ENCODE measurements at places on chromosomes 1 and 21. TPM values are rescaled to one million over a fixed set of nuclear protein-coding genes. Genes with fewer than 3 reads are reported as not detected.
A peak's percentile ranks its signal among the peaks of the same experiment; 100 is the strongest.

DNA sequence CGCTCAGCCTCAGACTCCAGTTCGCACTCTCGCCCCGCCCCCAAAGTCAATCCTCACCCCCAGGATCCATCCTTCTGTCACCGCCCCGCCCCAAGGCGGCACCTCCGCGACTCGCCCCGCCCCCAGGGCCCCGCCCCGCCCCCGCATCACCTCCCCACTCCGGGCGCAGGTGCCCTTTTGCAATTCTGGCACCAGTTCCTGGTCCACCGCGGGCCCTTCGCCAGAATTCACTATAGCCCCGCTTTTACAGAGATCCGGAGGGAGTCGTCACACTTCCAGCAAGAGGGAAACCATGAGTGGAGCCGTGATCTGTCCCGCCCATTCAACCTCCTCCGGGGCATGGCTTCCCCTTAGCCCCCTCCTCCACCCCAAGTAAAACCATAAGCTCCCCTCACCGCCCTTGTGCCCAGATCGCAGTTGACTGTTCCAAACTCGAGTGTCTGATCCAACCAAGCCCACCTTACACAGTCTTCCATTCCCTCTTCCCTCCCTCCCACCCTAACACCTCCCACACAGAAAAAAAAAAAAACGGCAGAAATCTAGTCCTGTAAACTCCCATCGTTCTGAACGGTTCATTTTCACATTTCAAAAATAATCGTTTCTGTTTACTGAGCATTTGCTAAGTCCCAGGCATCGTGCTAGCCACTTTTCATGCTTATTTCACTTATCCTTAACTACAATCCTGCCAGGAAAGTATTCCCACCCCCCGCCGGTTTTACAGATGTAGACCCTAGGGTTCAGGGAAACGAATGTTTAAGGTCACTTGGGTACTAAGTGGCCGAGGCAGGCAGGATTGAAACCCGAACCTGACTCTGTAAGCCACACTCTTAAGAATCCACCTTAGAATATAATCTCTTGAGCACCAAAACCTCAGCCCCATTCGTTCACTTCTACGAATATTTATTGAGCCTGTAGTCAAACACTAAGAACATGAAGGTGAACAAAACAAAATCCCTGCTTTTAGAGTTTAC is 1.3 kb upstream of the DNAJC16 start:
- peak; percentile 23 for DNase-seq

DNA sequence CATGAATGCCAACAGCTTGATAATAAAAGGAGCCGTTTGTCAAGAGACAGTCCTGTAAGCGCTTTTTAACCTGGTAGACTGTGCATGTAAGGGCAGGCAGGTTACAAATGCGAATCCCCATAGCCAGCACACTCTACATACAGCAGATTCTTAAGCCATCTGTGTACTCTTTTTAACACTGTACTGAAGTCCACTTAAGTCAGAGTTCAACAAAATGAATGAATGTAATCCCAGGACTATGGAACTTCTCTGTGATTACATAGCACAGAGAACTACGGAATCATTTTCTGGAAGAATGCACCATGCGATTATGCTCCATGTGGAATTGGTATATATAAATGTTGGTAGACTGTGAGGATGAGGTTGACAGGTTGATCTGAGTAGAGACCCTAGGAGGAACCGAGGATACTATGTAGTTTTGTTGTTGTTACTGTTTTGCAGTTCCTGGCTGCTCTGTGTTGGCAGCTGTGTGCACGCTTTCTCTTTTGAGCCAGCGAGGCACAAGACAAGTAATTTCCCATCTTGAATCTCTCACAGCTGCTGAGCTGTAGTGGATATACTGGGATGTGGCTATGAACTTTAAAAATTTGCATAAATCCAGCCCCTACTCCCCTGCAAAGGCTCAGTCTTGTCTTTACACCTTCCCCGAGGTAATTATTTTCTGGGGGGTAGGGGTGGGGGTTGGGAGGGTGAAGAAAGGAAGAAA is 21.9 kb downstream of the LRRC8D start:
- peak; percentile 53 for DNase-seq

The IBA57 gene
- total RNA-seq = 2.9 TPM

The ZSCAN20 gene
- total RNA-seq = 9.5 TPM

- DNase-seq = no peak
Measured at GRCh38 chr1:6975331-6976043, 190.2 kb downstream of the CAMTA1 start.

- no peak for DNase-seq
Measured at GRCh38 chr1:15016526-15016925, 137.0 kb upstream of the TMEM51 start.

DNA sequence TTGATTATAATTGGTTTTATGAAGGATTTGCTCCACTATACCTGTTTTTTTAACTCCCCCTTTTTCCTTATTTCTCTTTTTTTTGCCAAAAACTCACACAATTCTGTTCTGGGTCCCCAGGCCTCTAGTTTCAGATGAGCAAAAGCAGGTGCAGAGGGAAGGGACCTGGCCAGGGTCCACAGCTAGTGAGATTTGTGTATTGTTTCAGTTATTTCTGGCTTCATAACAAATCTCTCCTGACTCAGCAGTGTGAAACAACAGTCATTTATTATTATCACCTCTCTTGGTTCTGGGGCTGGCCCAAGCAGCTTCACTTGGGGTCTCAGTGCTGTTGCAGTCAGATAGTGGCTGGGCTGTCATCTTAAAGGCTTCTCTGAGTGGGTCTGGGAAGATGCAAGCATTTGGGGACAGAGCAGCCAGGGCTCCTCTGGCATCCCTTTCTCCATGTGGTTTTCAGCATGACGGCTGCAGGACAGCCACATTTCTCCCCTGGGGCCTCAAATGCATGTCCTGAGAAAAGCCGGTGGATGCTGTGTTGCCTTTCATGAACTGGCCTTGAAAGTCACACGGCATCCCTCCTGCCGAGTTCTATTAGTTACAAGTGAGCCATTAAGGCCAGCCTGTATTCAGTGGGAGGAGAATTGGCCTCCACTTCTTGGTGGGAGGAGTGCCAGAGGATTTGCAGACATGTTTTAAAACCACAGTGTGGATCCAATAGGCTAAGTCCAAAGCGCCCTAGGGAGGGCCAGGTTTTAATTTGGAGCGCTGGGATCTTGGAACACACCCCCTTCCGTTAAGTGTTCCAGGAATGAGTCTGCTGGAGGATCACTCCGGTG is 137.1 kb downstream of the CAMTA1 start:
- DNase-seq = peak; percentile 76

DNA sequence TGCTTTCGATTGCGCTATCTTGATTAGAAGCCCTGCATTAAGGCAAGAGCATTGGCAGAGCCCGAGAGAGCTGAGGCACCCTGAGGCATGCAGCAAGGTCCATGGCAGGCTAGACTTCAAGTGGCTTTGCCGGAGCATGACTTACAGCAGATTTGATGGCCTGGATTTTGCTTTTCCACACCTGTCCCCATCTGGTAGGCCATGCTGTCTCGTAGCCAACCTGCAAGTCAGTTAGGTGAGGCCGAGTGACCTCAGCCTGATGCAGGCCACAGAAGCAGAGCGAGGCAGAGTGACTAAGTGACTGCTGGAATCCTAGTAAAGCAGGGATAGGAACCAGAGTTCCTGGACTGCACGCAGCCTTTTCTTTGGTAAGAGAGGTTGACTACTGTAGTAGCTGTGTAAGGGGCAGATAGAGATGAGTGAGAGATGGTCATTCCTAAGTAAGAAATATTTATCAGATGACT is 148.9 kb downstream of the PBX1 start:
- DNase-seq = peak; percentile 98

GRCh38 chr1:18670121-18670867 is 39.6 kb downstream of the PAX7 start:
- DNase-seq = no peak

The ADCY10 gene
- total RNA-seq = not detected

GRCh38 chr21:38664841-38665240 is 140.9 kb upstream of the ETS2 start:
- DNase-seq = peak; percentile 44

GRCh38 chr1:244442850-244443249 is 8.9 kb downstream of the ADSS2 start:
- DNase-seq = peak; percentile 20

The IRF6 gene
- total RNA-seq = 1.6 TPM

The FCRL5 gene
- not detected for total RNA-seq

The SMCP gene
- not detected for total RNA-seq

The DSCAM gene
- total RNA-seq = not detected

DNA sequence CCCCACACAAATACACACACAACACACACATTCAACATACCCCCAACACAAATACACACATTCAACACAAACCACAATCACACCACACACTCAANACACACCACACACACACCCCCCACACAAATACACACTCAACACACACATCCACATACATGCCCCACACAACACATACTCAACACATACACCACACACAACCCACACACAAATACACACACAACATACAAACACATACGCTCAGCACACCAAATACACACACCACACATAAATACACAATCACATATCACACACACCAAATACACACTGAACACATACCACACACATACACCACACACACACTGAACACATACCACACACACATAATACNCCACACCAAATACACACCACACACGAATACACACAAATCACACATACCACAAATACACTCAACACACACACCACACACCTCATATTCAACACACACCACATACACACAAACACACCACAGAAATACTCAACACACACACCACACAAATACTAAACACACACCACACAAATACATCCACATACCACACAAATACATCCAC is 48.9 kb downstream of the PRDM15 start:
- no peak for DNase-seq

DNA sequence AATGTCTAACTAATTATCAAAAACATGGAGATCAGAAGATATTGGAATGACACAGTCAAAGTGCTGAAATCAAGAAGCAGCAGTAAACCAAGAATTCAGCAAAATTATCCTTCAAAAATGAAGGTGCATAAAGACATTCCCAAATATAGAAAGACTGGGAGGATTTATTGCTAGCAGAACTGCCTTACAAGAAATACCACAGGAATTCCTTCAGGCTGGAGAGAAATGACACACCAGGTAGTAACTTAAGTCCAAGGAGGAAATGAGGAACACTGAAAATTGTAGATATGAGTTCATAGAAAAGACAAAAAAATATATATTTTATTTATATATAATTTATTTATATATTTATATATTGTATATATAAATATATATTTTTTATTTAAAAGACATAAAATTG is 217.2 kb downstream of the RPS6KC1 start:
- DNase-seq = peak; percentile 44

The CFHR5 gene
- not detected for total RNA-seq

- no peak for DNase-seq
Measured at GRCh38 chr21:44047996-44048560, 36.0 kb downstream of the TRAPPC10 start.

DNA sequence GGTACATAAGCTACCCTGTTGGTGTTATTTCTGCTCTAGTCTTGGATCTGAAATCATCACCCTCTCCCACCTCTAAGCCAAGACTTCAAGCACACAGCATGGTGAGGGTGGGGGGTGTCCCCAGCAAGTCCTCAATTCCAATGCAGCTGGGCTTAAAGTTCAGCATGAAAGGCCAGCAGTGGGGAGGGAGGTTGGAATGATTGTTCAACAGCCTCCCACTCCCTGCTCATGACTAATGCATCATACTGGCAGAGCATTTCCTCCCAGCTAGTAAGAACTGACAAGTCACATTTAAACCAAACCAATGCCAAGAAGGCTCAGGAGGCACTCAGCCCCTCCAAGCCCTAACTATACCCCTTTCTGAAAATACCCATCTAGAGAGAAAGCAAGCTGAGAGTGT is 50.1 kb downstream of the TIAM1 start:
- peak; percentile 92 for DNase-seq

The SPRR2B gene
- total RNA-seq = not detected

- DNase-seq = no peak
Measured at GRCh38 chr1:9269721-9270120, 23.0 kb upstream of the SPSB1 start.

- no peak for DNase-seq
Measured at GRCh38 chr1:53643041-53643880, 95.7 kb downstream of the GLIS1 start.

- DNase-seq = peak; percentile 27
Measured at GRCh38 chr1:66438501-66438900, 95.5 kb upstream of the SGIP1 start.

DNA sequence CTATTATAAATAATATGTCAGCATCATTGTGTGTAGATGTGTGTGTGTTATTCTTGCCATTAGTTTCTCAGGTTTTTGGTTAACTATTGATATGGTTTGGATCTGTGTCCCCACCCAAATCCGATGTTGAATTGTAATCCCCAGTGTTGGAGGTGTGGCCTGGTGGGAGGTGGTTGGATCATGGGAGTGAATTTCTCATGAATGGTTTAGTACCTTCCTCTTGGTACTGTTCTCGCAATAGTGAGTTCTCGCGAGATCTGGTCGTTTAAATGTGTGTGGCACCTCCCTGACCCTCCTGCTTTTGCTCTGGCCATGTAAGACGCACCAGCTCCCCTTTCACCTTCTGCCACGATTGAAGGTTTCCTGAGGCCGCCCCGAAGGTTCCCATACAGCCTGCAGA is 9.6 kb upstream of the POFUT2 start:
- no peak for DNase-seq

DNA sequence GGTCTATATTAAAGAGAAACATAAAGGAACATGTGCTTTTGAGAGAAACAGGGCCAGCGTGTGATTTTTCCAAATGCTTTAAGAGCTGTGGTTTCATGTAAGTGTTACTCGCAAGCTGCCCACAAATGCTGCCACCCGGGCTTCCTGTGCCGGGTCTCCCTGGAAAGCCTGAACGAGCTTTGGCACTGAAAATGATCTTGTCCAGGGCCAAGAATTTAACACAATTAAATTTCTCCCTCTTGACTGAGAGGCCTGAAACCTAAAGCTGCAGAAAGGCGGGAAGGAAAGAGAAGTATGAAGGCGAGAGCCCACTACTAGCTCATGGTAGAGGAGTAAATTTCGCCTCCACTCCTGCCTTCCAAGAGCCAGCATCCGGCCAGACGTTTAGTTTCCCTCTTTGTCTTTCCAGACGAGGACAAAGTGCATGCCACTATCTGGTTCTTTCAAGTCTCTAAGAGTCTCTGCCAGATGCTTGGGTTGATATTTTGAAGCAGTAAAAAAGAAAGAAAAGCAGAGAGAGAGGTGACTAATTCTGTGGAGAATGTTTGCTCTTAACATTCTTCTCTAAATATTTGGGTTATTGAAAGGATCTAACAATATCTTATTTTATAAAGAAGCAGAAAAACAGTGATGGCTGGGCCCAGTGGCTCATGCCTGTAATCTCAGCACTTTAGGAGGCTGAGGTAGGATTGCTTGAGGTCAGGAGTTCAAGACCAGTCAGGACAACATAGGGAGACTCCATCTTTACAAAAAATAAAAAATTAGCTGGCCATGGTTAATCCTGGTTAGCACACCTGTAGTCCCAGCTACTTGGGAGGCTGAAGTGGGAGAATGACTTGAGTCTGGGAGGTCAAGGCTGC is 100.0 kb upstream of the HNRNPU start:
- DNase-seq = peak; percentile 73

Data from GM23248 (cell line).